ENCODE measurements at places on chromosomes 7 and 10. TPM values are rescaled to one million over a fixed set of nuclear protein-coding genes. Genes with fewer than 3 reads are reported as not detected.

The ADAM12 gene
- polyA plus RNA-seq, result 6.3 TPM

The LIPN gene
- not detected for polyA plus RNA-seq

DNA sequence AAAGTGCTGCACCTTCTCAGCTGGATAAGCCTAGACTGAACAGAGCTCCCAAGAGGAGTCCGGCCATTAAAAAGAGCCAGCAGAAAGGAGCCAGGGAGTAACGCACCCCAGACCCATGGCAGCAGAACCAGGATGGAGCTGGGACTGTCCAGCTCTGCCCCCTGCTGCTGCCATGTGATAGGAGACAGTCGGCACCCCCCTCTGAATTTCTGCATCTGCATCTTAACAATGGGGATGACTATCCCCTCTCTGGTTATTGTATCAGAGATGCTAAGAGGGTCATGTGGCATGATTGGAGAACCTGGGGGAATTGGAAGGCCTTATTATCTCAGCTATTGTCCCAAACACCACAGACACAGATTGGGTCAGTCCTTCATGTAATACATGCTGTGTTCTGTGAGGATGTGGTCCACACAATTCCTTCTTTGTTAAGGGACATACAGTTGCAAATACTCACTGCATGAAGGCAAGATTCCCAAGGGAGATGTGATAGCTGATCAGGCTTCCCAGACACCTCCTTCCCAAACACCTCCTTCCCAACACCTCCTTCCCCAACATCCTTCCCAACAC, 29.3 kb downstream of the PLEKHS1 start:
- DNase-seq, result no peak

The TPST1 gene
- 67.7 TPM for polyA plus RNA-seq

DNA sequence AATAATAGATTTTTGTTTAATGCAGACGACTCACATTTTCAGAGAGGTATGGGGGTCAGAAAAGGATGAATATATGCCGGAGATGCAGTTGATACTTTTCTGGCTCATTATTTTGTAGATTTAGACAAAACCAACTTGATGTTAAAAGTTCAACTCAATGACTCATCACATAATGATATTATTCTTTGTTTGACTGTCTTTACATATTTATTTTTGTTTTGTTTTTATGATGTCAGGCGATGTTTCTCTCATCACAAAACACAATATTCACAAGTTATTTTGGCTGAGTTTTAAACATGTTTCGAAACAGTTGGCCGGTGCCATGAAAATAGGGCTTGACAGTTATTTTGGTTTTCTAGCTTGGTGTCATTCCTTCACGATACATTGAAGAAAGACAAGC, 1.3 kb downstream of the GJD4 start:
- peak; percentile 65 for DNase-seq

DNA sequence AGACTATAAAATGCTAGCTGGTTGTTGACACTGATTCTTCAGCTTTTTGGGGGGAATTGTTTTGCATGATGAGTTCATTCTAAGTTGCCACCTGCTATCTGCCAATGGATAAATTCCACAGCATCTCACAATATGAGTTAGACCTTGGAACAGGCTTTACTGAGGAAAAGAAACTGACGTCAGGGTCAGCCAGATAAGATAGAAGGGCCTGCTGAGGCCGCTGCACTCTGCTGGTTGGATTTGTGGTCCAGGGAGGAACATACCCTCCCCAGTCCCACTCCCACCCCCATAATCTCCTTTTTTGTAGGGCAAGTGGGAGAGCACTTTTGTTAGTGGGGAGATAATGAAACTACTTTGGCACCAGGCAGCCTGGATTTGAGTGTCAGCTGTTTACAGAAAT, 110.6 kb upstream of the PRR15 start:
- DNase-seq, result no peak

The TRIM50 gene
- 0.19 TPM for polyA plus RNA-seq

DNA sequence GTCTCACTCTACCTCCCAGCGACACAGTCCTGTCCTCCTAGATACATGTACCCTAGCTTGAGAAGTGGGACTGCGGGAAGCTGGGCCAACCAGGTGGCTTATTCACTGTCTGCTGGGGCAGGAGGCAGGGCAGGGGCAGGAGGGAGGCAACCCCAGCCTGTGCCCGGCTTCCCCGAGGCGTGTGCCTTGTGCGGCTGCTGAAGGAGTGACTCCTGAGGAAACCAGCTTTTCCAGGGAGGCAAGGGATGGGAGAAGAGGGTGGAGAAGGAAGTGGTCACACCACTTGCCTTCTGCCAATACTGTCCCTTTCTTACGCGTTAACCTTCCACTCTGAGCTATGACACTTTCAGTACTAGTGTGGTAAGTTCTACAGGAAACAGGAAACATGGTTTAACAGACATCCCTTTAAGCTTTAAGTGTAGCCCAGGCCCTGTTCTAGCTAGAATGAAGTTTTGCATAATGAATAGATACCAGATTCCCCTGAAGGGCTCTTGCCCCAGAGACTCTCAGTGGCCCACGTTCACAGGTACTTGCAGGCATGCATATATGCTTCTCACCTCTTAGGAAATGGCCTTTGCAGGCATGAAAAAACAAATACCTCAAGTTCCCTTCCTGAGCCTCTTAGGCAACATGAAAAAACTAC, 40.6 kb downstream of the SYPL1 start:
- DNase-seq, result peak; percentile 45

DNA sequence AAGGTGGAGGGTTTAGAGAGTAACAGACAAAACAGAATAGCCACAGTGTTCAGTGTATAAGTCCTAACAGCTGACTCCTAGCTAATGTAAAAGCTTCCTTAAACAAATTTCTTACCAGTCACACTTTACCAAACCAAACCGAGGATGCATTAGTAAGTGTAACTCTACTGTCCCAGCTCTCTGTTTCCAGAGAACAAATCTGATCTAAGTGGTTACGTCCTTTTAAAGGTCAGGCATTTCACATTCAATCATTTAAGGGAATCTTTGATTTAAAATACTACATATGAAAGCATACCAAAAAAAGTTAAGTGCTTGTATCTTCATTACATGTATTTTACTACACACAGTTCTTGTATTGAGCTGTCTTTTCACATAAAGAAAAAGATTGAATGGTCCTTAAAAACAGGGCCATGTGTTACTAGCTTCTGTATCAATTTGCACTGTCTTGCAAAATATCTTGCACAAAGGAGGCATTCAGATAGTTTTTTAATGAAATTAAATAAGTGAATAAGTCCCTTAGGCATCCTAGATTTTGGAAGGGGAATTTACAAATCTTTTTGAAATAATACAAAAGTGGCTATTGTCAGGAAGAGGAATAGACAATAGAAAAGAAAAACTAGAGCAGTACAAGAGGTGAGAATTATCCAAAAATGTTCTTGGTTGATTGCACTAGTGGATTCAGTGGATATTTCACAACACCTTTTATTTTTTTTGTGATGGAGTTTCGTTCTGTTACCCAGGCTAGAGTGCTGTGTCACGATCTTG, 58.4 kb upstream of the SPOCK2 start:
- no peak for DNase-seq
